CD14-positive monocyte (primary cell): ENCODE measurements at places on chromosomes 16 and 17.

DNA sequence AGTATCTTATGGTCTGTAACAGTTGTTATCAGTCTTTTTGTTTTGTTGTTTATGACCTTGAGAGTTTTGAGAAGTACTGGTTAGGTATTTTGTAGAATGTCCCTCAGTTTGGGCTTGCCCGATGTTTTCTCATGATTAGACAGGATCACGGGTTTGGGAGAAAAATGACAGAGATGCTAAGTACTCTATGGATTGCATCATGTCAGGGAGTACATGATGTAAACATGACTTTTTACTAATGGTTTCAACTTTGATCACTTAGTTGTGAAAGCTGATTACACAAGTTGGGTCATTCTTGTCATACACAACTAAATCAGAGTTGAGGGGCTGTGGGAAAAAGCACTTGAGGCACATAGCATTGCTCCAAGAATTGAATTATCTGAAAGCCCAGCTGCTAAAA is 94.7 kb upstream of the SIAH1 start:
- peak; percentile 25 for DNase-seq

DNA sequence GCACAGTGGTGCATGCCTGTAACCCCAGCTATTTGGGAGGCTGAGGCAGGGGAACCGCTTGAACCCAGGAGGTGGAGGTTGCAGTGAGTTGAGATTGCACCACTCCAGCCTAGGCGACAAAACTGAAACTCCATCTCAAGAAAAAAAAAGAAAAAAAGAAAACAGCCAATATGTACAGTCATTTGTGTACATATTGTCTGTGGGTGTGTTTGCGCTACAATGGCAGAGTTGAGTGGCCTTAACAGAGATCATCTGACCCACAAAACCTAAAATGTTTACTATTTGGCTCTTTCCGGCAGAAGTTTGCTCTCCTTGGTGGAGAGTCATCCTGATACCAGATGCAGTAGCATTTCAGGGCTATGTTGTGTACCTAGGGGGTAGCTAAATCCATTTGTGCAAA is 57.9 kb downstream of the ARSG start:
- no peak for DNase-seq

GRCh38 chr17:33990943-33991706 is 264.0 kb upstream of the CCL2 start:
- DNase-seq = peak; percentile 41

DNA sequence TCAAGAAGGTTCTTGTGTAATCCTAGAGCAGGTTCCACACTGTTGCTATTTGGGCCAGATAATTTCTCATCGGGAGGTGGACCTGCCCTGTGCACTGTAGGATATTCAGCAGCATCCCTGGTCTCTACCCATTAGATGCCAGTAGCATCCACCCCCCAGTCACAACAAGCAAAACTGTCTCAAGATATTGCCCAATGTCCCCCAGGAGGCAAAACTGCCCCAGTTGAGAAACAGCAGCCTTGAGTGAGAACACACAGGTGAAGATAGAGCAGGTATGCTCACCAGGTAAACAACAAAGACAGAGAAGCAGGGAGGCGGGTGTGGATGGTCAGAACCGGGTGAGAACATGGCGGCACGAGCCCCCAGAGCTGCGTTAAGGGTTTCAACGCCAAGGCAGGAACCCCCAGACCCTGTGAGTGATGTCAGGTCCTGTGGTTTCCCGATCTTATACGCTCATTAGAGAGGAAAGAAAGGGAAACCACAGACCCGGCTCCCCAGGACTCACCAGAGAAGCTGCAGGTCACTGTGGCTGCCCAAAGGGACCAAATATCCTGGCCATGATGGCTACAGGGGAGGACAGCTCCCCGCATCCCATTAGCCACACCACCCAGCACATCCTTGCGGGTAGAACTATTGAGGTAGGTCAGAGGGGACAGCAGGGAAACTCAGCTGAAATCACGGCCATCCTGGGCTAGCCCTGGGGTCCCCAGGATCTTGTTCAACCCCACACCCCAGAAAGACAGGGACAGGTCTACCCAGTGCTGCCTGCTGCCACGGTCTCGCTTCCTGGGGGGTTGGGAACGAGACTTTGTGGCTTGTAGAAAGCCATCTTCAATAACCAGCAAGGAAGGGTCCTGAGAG is 21.2 kb downstream of the CDC42EP4 start:
- DNase-seq = peak; percentile 37

DNA sequence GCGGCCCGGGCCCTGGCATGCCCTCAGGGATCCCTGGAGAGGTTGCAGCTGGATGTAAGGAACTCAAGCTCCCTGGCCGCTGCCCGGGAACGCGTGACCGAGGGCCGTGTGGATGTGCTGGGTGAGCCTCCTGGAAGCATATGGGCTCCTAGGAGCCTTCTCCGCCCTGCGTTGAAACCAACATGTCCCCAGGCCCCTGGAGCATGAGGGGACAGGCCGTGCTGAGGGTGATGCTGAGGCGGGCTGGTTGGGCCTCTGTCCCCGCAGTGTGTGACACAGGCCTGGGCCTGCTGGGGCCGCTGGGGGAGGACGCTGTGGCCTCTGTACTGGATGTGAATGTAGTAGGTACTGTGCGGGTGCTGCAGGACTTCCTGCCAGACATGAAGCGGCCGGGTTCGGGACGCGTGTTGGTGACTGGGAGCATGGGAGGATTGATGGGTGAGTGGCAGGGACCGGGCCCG is 5.7 kb upstream of the HSD17B1 start:
- no peak for DNase-seq

DNA sequence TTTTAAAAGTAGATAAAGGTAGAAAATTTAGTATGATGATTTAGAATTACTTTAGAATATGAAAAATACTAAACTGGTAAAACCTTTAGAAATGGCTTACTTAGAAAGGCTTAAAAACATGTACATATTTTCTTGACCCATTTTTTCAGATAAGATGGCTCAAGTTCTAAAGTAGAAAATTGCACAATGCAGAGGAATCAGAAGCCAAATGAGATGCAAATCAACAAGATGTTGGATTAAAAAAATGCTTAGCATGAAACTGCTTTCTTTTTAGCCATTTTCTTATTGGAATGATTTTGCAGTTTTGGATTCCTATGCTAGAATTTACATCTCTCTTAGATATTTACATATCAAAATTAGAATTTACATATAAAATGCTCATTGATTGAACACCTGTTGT is 1.5 kb upstream of the KRTAP3-1 start:
- no peak for DNase-seq
